ENCODE measurements at places on chromosomes 7 and 10.

DNA sequence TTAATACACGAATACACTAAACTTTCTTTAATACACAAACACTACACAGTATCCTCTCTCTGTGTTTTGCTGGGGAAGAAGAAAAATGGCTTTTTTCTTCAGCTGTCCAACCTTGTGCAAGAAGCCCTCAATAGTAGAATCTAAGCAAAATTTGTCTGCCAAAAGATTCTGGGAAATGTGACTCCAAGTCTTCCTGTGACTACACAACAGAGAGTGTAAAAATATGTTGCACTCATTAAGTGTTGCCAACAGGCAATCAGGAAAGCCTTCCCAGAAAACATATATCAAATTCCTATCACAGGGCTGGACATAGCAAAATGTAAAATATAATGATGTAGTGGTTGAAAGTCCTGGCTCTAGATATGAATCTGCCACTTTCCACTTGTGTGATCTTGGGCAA is 825.1 kb upstream of the ZWINT start:
- no peak for DNase-seq

GRCh38 chr10:88586462-88586861 is at the start of gene LIPJ:
TSS of gene LIPJ (plus strand) at chr10:88586762. CDS start at chr10:88590688, 3,926 bp downstream.
- DNase-seq, result no peak

DNA sequence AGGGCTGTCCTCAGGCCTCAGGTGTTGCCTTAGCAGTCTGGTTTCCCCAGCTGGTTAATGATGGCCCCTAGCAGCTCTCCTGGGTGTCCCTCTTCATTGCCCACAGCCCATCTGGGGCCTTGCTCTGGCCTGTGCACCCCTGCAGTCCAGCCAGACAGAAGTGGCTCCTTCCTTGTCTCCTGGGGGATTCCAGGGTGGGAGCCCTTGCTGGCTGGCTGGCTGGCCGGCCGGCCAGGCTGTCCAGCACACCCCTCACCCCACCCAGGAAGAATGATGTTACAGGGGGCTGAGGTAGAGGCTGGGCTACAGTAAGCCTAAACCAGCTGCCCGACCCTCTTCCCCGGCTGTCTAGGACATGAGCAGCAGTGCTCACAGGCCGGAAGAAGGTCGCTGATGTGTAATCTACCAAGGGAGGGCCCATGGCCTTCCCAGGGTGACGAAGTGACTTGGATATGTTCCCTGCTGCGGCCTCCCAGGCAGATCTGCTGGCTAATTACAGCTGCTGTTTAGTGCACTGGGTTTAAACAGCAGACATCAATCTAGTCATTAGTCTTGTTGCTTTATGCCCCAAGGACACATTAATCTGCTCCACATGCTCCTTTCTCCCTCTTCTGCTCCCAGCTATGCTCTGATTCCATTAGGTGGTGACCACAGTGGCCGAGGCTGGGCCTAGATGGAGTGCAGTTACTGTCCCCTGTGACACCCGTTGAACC is 53.8 kb upstream of the LRRC4 start:
- DNase-seq, result no peak

DNA sequence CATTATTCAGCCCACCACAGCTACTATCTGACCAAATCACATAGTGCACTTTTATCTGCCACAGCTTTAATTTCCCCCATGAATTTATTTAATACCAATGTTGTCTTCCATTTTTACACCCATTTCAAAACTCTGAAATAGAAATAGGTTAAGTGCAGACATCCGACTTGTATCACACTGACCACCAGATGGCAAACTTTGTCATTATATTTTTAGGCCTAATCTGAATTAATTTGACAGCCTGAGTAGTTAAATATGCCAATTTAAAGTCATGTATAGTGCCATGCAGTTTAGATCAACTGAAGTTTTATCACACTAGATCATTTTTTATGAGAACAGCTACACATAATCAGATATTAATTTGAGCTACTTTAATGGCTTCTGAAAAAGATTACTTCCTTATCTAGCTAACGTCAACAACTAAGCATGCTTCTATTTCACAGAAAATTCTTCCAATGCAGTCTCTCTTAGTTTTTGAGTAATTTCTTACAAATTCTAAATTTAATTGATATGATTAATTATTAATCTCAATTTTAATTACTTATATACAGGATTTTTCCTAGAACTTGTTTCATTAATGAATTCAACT is 566.4 kb downstream of the GFRA1 start:
- DNase-seq, result no peak

Measured in bone marrow (tissue), 2 donors.